ENCODE measurements at places on chromosomes 3 and 15.

GRCh38 chr15:42084465-42085235 is 9.7 kb downstream of the PLA2G4D start:
- DNase-seq = peak; percentile 83

GRCh38 chr3:14145236-14145635 is 20.4 kb downstream of the TMEM43 start:
- DNase-seq = no peak

GRCh38 chr15:69478259-69478781 is 25.7 kb downstream of the RPLP1 start:
- peak; percentile 68 for DNase-seq

DNA sequence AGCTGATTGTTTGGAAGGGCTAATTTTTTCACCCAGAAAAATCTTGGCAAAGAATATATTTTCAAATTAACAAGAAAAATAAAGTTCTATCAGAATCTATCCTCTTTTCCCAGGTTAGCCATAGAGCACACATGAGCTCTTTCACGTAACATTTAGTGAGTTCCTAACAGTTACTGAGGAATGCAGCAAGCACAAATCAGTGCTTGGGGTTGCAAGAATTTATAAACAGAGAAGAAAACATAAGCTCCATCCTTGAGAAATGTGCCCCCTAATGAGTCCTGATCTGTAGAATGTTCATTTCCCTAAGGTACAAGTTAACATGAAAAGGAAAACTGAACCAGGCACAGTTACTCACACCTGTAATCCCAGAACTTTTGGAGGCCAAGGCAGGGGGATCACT is 13.9 kb downstream of the EOGT start:
- DNase-seq = no peak

DNA sequence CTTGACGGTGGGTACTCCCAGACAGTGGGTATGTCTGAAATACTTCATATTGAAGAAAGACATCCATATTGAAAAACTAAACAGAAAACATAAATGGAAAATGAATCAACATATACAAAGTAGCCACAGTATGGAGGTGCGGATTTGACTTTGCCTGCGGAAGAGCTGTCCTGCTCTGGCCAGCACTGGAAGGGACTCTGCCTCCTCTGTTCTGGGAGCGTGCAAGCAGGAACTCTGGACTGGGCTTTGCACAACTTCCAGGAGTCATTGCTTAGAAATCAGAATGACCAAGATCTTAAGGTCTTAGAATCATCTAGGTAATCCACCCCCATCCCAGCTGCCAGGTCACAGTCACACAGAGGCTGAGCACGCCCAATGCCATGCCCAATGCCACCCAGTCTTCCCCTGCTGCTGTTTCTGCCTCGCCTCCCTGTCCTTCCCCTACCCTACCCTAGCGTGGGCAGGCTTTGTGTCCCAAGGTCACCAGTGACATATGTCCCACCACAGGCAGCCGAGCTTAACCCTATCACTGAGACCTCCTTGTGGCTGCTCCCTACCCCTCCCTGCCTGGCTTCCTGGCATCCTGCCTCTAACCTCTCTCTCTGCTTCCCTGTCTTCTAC is 36.3 kb downstream of the CDC25A start:
- DNase-seq = no peak

GRCh38 chr15:70098153-70098460 is 390 bp upstream of the TLE3 start:
- no peak for DNase-seq

- no peak for DNase-seq
Measured at GRCh38 chr3:57230006-57230405, 2.5 kb downstream of the APPL1 start.

- no peak for DNase-seq
Measured at GRCh38 chr3:198081421-198081844, 121.4 kb downstream of the LMLN start.

GRCh38 chr3:194095464-194095863 is 40.5 kb upstream of the HES1 start:
- peak; percentile 35 for DNase-seq

GRCh38 chr3:190811775-190812480 is 50.6 kb downstream of the GMNC start:
- peak; percentile 71 for DNase-seq

DNA sequence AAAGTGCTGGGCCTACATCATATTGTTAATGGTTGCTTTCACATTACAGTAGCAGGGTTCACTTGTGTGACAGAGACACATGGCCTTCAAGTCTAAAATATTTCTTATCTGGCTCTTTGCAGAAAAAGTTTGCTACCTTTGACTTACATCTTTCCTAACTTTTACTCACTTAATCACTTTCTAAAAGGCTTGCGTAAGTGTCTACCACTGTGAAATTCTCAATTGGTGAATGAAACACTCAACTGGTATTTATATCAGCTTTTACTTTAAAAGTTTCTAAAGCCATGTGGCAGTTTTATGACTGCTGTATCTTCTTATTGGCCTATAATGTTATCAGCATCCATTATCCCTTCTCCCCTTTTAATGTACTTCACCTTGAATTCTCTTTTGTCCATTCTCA is 554.5 kb downstream of the ZIC1 start:
- no peak for DNase-seq

DNA sequence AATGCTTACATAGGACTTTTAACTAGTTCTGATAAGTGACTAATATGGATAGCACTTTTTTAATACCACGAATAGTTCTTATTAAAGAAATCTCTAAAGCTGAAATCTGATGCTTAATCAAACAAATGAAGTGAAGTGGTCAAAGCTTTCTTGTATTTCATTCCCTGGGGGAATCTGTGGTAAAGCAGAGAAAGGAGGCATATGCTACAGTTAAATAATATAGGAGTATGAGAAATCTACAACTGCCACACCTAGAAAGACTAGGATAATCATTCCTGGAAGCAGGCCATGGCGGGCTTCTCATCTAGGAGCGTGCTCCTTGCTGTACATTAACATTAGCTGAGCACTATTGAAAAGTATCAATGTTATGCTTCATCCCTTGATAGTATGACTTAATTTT is 835.7 kb downstream of the OTOL1 start:
- no peak for DNase-seq

DNA sequence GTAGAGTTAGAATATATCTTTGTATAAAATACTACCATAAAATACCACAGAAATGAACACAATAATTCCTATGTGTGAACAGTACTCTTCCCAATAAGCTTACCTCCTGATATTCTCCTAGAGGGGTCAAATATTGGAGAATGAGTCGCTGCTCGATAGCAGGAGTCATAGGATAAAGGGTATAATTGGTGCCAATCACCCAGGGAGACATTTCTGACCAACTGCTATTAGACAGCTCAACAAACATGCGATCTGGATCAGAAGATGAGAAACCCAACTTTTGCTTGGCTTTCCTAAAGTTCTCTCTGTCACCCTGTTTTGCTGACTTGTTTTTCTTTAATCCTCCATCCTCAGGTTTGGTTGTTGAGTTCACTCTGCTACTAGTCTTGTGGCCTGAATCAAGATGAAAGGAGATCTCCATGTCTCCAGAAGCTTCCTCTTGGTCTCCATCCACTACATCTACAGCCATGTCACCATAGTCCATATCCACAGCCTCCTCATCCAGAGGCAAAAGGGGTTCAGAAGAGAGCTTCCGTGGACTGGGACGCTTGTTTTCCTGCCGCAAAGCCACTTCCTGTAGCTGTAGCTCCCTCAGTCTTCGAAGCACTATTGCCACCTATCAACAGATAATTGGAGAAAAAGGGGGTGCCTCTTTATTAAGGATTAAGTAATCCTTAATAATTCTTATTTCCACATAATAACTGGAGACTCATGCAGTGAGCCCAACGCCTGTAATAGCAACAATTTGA is 50.4 kb downstream of the RBM15B start:
- DNase-seq = no peak

DNA sequence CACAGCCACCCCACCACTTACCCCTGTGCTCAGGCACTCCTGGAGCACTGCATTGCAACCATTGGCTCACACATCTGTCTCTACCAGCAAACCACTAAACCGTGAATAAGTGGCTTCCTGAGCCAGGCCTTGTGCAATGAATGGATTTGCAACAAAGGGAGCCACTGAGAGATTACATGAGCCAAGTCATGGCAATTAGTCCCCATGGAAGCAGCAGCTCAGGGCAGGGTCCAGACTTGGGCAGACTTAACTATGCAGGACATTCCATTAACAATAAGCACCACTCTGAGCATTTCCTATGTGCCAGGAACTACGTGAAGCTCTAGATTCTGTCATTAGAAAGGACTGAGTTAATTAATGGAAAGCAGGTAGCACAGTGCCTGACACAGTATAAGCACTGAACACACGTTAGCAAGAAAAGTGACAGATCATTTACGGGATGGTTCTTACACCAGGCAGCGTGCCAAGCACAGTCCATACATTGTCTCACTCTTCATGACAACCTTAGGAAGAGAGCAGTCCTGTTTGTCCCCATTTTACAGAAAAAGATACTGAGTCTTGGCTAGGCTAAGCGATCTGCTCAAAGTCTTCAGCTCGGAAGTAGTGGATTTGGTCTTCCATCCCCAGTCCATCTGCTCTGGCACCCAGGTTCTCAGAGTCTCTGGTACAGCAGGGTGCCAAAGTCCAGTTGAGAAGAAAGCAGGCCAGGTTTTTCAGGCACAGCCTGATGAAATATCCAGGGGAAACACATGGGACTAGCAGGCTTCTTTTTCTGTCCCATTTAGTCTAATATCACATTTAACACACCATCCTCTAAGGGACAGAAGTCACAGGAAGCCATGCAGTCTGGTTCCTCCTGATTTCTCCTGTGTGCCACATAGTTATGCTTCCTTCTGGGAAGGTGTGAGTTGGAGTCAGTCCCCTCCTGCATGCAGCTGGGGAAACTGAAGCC is 44.1 kb downstream of the LIPC start:
- peak; percentile 37 for DNase-seq

- DNase-seq = no peak
Measured at GRCh38 chr3:133393204-133393603, 6.7 kb upstream of the BFSP2 start.

GRCh38 chr15:81940467-81941451 is 105.1 kb downstream of the MEX3B start:
- DNase-seq = no peak

DNA sequence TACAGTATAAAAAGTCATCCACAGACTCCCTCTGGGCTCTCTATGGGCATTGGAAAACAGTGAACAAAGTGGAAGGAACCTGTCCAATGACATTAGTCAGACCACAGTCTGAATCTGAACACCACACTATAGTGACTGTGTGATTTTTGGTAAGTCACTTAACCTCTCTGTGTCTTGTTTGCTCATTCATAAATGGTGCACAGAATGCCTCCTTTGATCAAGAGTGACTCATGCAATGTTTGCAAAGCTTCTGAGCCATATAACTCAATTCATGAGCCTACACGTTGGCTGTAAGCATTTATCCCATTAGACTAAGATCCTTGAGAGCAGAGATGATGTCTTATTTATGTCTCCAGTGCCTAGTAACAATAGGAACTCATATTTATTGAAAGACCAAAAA is 46.7 kb downstream of the SV2B start:
- DNase-seq = no peak

GRCh38 chr3:15919971-15920370 is 122.2 kb upstream of the ANKRD28 start:
- no peak for DNase-seq

GRCh38 chr15:66155065-66155464 is 98.5 kb downstream of the MEGF11 start:
- DNase-seq = no peak

- no peak for DNase-seq
Measured at GRCh38 chr3:16529264-16529663, 15.8 kb upstream of the RFTN1 start.

GRCh38 chr15:79728867-79729266 is 167.9 kb downstream of the MTHFS start:
- no peak for DNase-seq

GRCh38 chr15:79060175-79060574 is 30.4 kb downstream of the RASGRF1 start:
- DNase-seq = no peak

DNA sequence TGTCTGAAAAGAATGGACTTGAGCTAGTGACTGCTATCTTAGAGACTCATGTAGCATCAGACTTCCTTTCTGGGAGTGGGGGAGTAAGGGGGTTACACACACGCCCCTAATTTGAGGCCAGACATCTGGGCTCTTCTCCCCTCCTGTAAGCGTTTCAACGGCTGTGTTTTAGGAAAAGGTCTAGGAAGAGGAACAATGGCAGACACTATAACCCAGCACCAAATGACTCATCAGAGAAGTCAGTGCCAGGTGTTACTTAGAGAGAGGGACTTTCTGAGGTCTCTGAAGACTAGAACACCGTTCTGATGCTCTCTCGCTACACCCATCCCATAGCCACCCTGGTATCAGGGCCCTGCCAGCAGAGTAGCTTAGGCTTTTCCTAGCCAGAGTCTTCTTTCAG is 65.5 kb downstream of the SSUH2 start:
- no peak for DNase-seq

GRCh38 chr3:179885950-179886349 is 150.8 kb downstream of the PEX5L start:
- no peak for DNase-seq

GRCh38 chr15:67120839-67121643 is 55.6 kb downstream of the SMAD3 start:
- peak; percentile 95 for DNase-seq

GRCh38 chr3:125129512-125129997 is 73.8 kb upstream of the HEG1 start:
- no peak for DNase-seq

GRCh38 chr3:159273608-159274007 is 471.8 kb downstream of the MFSD1 start:
- peak; percentile 10 for DNase-seq

- no peak for DNase-seq
Measured at GRCh38 chr3:54827056-54827687, 100.7 kb downstream of the LRTM1 start.

DNA sequence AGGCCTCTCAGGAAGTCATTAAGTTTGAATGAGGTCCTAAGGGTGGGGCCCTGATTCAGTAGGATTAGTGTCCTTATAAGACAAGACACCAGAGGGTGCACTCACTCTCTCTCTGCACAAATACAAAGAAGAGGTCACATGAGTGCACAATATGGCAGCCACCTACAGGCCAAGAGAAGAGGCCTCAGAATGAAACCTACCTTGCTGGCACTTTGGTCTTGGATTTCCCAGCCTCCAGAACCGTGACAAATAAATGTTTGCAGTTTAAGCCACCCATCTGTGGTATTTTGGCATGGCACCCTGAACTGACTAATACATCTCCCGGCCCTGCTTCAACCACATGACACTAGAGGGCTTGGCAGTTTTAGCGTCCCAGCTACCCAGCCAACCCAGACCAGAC is 73.9 kb upstream of the CHRNB4 start:
- DNase-seq = peak; percentile 7

- no peak for DNase-seq
Measured at GRCh38 chr3:74591342-74591741, 23.1 kb downstream of the CNTN3 start.

DNA sequence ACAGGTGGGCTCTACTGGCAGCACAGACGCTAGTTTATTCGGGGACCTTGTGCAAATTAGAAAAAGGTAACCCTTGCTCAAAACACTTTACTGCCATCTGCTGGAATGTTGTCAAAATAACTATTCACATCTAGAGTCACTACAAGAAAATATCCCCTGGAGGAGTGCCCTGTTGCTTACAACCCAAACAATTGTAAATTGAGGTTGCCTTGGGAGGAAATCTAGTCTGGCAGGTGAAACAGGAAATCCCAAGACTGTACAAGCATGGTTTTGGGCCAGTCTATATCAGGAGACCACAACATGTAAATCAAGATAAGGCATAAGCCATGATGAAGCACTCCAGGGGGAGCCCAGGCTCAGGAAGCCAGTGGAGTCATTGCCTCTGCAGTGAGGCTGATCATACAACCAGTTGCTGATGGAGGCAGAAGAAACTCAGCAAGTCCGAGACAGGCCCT is 136.8 kb upstream of the ACP3 start:
- peak; percentile 61 for DNase-seq

- DNase-seq = no peak
Measured at GRCh38 chr3:124261306-124261705, 269.4 kb upstream of the ROPN1 start.

- DNase-seq = no peak
Measured at GRCh38 chr3:38226273-38226672, 39.3 kb upstream of the SLC22A13 start.

All from suppressor macrophage treated with lipopolysaccharide for 4 hours (primary cell).